ENCODE measurements at places on chromosomes 16 and 17.

DNA sequence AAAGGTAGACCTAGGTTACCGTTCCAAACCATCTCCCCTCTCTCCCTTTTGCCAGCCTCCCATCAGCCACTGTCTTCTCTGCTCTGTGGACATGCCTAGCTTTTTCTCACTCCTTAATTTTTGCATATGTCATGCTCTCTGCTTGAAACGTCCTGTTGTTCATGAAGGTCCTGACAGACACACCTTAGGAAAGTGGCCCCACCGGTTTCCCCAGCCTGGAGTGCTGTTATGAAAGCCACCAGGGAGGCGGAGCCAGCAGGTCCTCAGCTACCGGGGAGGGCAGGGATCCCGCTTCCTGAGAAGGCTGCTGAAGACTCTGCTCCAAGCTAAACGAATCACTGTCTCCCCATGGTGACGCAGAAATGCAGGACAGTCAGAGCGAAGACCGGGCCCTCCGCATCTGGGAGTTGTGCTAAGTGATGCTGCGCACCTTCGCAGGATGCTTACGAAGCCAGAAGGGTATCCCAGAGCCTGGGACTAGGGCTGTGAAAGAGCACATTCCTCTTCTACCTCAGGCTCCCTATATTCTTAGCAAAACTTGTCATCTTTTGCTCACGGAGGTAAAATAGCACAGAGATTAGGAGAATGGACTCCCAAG, 2.3 kb upstream of the SLC16A11 start:
- peak; percentile 94 for DNase-seq

DNA sequence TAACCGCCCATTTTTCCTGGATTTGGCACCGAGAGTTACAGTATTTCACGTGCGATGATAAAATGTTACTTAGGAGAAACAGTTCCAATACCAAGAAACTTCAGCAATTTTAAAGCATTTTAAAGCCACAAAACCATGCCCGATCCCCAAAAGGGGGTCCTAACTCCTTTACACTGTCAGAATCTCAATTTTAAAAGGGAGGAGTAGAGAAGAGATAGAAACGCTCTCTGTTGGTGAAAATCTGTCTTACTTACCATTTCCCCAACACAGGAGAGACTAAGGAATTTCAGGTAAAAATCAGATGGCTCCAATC, 526 bp upstream of the RNASEK start:
- DNase-seq: no peak

DNA sequence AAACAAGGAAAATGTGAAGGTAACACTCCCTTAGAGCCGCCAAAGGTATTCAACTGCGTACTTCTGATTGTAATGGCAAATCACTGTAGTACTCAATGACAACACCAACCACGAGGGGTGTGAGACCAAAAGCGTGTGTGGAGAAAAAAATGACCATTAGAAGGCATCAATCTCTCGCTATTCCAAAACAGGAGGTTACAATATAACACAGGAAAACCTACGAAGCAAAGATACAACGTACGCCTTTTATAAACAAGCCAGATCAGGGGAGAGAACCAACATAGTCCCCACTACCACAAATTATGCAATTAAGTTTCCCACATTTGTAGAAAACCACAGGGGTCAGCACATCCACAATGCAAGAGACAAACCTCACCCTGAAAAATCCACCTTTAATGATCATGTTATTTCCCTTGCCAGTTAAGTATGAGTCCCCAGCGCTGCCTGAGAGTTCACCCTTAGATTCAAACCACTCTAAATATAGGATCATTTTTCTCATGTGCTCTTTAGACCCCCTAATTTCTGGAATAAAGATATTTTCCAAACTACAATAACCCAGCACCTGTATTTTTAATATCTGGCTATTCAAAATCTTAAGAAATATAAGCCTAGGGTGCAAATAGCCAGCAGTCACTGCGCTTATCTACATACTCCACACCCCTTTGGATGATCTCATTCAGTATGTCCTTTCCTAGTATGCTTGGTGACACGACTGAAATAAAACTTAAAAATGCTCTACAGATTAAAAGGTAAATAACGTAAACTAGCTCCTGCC, 12.4 kb downstream of the TEX14 start:
- DNase-seq: no peak

GRCh38 chr16:12898551-12898950, 2.8 kb upstream of the SHISA9 start:
- no peak for DNase-seq

- no peak for DNase-seq
Observed at GRCh38 chr17:64393000-64393402, 2.3 kb upstream of the PECAM1 start.

DNA sequence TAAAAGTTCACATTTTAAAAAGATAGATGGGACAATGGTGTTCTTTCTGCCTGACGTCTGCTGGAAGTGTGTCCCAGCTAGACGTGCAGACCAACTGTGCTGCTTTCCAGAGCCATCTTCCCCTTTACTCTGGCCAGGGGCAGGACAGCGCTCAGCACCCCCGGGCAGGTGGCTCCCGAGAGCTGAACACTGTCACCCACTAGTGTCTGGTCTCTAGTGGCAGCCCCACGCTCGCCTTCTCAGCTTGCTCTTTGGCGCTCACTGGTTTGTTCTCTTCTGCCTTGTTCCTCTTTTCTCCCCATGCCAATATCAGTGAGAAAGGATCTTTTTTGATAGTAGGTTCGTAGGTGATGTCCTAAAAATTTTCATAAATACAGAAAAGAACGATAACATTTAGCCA, 25.7 kb downstream of the ZC3H18 start:
- no peak for DNase-seq

DNA sequence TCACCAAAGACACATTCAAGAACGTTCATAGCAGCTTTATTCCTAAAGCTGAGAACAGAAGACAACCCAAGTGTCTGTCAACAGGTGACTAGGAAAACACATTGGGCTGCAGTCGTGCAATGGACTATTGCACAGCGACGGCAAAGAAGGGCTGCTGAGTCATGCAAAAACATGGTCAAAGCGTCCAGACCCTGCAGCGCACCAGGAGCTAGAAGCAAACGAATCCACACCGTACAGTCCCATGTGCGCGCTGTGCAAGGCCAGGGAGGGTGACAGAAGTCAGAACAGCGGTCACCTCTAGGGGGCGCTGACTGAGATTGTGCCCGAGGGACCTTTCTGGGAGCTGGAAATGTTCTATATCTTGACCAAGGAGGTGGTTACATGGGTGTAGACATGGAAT, 266.4 kb downstream of the MAF start:
- no peak for DNase-seq

DNA sequence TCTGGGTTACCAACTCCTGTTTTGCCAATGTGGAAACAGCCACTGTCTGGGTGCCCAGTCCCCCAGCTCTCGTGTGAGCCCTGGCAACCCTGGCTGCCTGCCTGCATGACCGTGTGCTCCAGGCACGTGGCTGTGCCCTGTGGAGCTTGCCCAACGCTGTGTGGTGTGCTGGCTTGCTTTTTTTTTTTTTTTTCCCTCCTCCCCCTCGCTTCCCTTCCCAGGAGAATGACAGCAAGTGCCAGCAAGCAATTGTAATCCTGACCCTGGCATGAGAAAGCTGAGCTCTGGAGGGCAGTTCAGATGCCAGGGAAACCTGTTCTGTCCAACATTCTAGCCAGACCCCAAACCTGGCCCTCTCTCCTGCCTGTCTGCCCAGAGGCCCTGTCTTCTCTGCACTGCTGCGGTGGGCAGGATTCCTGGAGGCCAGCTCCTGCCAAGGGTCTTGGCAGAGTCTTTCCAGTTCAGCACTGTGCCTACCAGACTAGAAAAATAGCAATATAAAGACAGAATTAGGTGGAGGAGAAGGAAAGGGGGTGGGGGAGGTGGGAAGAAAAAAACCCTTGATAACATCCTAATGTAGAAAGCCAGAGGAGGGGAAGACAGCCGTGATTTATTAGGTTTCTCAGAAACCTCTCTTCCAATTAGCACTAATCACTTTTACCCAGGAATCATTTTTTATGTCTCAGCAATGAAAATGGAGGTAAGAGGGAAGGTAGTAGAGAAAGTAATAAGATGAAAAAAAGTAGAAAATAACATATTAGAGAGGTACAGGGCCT, 9.0 kb downstream of the HLF start:
- DNase-seq: no peak

DNA sequence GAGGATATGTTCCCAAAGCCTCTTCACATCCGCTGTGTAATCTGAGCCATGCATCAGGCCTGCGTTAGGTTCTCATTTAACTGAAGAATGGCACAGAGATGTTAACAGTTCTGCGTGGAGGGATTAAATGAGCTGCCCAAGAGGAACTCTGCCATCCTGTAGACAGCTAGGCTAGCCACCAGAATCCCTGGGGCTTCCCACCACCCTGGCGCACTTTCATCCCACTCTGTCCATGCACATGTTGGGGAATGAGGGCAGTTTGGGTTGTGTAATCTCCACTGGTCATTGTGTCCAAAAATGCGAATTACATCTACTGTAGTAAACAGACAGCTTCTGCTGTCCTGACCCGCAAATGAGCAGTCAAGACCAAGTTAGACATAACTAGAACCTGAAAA, 1.0 kb upstream of the GLG1 start:
- DNase-seq: no peak

- DNase-seq: no peak
Observed at GRCh38 chr17:8709006-8709405, 35.6 kb downstream of the CCDC42 start.

- no peak for DNase-seq
Observed at GRCh38 chr17:37305406-37305905, 70.3 kb upstream of the C17orf78 start.

DNA sequence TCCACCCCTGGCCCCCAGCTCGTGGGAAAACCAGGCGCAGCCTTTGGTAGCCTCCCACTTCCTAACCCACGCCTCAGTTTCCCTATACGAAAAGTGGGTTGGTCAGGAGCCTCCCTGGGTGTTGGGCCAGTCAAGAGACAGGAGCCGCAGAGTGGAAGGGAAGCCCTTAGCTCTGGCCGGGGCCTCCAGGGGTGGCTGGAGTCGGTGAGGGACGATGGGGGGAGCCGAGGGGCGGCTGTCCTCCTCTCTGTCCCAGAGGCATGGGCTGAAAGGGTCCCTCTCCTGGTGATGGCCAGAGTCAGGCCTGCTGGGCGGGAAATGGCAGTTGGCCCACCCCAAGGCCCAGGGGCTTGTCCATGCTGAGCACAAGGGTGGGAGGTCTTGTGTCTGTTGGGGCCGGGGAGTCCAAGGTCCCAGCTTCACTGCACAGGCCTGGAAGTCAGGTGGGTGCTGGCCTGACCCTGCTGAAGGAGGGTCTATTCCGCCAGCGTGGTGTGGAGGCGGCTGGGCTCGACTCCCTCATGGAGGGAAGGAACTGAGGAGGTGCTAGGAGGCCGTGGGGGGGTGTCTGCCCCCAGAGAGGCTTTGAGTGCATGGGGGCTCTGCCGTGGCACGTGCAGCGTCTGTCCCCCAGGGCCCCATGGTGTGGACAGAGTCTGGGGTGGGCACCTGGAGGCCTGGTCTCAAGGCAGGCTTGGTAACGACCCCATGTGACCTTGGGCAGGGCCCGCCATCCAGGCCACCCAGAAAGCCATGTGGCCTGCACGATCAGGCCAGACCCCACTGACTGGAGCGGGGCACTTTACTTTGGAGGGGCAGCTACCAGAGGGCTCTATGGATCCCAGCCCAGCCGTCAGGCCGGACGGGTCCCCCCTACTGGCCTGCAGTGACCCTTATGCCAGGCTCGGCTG, 1.1 kb downstream of the SLC16A3 start:
- no peak for DNase-seq

GRCh38 chr17:17505610-17506171, 9.5 kb upstream of the RASD1 start:
- DNase-seq: no peak

GRCh38 chr16:7772722-7773121, 440.1 kb downstream of the RBFOX1 start:
- DNase-seq: no peak

DNA sequence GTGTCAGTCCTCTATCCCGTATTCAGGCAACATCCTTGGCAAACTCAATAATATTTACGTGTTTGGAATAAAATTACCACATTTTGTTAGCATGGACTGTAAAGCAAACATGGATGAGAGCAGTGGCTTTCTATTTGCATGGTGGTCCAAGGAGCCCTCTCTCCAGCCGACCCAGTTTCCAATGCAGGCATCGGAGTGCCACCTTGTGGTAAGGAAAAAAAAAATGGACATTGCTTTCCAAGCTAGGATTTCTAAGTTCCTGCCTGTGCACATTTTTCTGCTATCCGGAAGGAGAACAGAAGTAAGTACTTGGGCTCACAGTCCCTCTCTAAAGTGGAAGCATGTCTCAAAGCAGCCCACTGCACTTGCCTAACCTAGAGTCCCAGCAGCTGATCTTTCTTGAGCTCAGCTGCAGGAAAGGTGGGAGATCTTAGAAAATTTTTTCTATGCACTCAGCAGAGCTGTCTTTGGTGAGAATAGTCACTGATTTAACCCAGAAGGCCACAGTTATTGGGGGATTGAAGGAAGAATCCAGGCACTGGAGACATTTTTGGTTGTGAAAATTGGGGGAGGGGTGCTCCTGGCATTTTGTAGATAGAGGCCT, 46.0 kb upstream of the ERCC4 start:
- DNase-seq: no peak

- no peak for DNase-seq
Observed at GRCh38 chr16:3086596-3087242, 12.4 kb downstream of the ZSCAN10 start.

- no peak for DNase-seq
Observed at GRCh38 chr17:29103341-29103740, 60.4 kb downstream of the PIPOX start.

- DNase-seq: no peak
Observed at GRCh38 chr16:50739031-50739430, 2.9 kb upstream of the CYLD start.

DNA sequence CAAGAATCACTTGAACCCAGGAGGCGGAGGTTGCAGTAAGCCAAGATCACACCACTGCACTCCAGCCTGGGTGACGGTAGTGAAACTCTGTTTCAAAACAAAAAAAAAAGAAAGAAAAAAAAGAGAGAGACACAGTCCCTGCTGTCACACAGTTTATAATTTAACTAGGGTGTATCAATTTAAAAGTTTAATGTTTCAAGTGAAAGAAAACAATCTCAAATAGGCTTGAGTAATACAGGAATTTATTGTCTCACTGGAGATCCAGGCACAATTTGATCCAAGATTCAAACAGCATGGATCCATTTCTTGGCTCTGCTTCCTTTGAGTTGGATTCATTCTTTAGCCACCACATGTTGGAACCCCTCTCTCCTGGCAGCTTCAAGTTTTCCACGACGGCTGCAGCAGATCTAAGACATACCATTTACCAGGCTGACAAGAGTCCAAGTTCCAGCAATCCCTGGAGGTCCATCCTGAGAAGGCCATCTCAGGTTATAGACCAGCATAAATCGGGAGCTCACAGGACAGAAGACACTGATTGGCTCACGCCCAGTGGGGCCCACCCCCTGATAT, 97.5 kb downstream of the YPEL2 start:
- no peak for DNase-seq

- peak; percentile 43 for DNase-seq
Observed at GRCh38 chr17:28597606-28598383, 1.0 kb downstream of the SPAG5 start.

- peak; percentile 62 for DNase-seq
Observed at GRCh38 chr16:66478733-66479511, 51.8 kb downstream of the BEAN1 start.

All from NCI-H510A treated with DMSO at 0.1 percent for 48 hours (cell line).